T-cell (primary cell): ENCODE measurements at places on chromosomes 5 and 9. TPM values are rescaled to one million over a fixed set of nuclear protein-coding genes. Genes with fewer than 3 reads are reported as not detected.

Gene IL13
- 0.65 TPM for total RNA-seq

- DNase-seq: no peak
Observed at GRCh38 chr9:4321554-4321953, 21.7 kb upstream of the GLIS3 start.

Gene PLK2
- 10.3 TPM for total RNA-seq

Gene FCN2
- not detected for total RNA-seq

DNA sequence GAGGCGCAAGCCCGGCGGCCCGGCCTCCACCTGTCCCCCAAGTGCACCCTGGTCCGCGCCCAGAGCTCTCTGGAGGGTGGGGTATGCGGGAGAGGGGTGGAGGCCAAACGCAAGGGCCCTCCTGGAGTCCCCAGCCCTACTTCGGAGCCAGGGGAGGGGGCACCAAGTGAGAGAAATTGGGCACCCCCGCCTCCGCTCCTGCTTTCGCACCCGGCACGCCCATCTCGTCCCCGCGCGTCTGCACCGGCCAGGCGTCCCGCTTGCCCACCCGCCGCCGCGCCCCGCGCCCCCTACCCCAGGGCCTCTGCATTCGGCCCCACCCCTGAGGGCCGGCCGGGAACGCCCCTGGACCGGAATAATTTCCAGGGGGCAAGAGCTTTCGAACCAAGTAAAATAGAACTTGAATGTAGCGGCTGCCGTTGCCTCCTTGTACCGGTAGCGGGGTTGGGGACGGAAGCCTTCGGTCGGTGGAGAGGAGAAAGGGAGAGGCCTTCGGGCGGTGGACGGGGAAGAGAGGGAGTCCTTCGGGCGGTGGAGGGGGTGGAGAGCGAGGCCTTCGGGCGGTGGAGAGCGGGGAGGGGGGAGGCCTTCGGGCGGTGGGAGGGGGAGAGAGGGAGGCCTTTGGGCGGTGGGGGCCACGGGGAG lies 694 bp upstream of the PHPT1 start:
- no peak for DNase-seq

DNA sequence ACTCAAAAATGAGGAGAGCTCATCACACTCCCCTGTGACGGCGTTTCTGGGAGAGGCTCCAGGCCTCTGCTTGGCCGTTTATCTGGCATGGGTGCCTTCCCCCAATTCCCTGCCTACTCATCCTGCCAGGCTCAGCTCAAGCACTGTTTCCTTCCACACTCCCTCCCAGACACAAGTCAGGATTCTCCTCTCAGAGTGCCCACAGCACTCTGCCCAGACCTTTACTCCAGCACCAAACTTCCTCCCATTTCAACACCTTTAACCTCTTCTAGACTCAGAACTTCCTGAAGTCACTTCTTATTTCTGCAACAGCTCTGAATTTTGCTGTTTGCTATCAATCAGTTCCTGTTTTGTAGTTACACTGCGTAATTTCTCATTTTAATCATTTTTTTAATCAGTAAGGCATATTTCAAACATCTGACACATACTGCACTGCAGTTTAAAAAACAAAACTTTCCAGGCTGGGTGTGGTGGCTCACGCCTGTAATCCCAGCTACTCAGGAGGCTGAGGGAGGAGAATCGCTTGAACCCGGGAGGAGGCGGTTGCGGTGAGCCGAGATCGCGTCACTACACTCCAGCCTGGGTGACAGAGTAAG lies 16.0 kb downstream of the TRMO start:
- peak; percentile 69 for DNase-seq

- DNase-seq: no peak
Observed at GRCh38 chr5:150070821-150071220, 15.5 kb downstream of the CSF1R start.

DNA sequence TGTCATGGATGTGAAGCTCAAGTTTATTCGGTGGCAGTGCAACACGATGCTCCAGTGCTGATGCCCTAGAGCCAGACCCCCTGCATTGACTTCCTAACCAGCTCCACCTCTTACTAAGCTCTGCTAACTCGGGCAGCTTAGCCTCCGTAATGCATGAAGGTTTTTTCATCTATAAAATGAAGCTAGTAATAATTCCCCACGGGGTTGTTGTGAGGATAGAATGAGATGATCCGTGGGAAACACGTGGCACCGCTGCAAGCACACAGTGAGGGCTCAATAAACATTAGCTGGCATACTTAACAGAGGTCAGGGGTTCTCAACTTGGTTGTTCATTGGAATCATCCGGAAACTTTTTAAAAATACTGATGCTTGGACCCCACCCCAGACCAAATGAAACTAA lies 6.8 kb downstream of the ENC1 start:
- no peak for DNase-seq

Gene PCDHB6
- total RNA-seq: not detected

DNA sequence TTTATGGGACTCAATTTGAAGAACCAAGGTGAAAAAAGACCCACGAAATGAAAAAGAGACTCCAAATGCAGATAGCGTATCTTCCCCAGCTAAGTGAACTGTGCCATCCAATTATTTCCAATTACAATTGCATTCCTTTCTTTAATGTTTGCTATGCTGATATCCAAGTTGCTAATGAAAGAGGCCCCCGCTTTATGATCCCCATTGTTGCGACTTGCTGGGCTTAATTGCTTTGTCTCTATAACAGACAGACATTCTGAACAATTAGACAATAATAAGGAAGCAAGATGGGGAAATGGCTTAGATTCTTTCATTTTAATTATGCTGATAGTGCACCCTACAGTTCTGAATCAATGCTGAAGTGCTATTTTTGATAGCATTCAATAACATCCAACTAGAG lies 354.3 kb downstream of the KIF4B start:
- DNase-seq: no peak

DNA sequence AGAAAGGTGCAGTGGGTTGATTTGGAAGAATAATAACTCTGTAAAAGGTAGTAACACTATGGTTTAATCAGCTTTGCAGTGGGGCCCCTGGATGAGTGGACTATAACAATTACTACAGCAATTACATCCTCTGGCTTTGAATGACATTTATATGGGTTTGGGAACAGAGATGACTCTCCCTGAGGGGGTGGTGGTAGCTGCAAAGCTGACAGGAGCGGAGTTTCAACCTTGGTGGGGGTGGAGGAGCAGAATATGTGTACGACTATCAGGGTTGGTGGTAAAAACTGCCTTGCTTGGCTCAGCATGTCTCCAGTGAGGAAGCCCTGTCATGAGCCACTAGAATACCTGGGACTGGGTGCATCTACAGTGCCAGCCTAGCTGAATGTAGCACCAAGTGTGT lies 28.3 kb upstream of the NR3C1 start:
- no peak for DNase-seq

DNA sequence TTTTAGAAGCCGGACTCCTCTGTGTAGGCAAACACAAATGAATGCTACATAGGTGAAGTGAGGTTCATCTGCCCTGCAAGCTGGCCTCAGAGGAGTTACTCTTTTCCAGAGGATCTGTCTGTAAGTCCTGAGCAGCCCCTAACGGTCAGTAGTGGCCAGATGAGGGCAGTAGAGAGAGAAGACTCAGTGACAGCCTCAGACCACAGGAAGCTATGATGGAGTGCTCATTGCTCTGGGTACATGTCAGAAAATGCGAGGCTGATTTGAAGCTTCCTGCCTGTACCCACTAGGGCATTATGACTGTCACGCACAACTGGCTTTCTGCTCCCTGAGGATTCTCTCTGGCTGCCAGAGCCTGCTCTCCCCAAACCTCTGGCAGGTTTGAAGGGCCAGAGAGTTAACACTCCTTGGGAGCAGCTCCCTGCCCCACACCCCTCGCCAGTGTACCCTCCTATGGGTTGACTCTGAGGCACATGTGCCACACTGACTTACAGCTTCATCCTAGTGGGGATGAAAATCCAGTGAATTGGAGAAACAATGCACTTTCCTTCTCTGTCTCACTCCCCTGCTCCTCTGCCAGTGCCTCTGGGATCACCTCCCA lies 141.5 kb downstream of the GABRG2 start:
- DNase-seq: no peak

Gene CYLC2
- total RNA-seq: not detected

GRCh38 chr9:104900324-104900723 lies 27.6 kb downstream of the ABCA1 start:
- DNase-seq: no peak

GRCh38 chr5:83022334-83022733 lies 54.9 kb downstream of the TMEM167A start:
- no peak for DNase-seq

Gene SNCAIP
- not detected for total RNA-seq

DNA sequence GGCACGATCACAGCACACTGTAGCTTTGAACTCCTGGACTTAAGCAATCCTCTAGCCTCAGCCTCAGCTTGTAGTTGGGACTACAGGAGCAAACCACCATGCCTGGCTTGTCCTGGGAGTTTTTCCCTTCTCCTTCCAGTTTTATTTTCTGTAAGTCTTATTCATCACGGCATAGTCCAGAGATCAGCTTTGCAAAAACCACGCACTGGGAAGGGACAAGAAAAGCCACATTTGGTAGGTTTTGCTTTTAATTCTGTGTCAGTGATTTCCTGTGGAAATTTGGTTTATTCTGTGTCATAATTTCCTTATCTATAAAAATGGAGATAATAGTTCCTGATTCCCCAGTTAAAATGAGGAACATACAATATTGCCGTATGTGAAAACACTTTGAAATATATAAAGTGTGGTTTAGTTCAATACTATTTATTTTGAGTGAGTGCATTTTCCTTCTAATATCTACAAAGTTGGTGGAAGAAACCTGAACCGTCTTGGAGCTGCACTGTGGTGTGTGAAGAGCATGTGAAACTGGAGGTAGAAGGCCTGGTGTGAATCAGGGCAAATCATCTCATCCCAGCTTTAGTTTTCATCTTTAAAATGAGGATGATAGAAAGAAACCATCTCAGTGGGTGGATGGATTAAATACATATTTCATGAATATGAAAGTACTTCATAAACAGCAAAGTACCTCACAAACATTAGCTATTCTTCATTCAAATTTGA lies 92.8 kb upstream of the ELL2 start:
- no peak for DNase-seq

GRCh38 chr9:21730899-21731298 lies 71.5 kb upstream of the MTAP start:
- no peak for DNase-seq

DNA sequence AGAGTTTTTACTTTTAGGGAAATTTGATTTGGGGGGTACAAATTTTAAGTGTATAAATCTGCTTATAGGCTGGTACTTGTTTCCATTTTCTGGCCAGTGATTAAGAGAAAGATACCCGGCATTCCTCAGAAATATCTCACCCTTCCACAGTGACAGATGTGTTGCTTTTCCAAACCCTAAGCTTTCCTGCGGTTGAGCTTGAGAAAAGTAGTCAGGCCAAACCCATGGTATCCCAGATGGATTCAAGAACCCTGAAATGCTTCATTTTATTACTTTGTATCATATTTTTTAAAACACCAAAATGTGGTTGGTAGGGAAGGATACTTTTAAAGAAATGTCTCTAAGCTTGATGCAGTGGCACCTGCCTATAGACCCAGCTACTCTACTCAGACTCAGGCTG lies 23.5 kb downstream of the SPTAN1 start:
- no peak for DNase-seq

DNA sequence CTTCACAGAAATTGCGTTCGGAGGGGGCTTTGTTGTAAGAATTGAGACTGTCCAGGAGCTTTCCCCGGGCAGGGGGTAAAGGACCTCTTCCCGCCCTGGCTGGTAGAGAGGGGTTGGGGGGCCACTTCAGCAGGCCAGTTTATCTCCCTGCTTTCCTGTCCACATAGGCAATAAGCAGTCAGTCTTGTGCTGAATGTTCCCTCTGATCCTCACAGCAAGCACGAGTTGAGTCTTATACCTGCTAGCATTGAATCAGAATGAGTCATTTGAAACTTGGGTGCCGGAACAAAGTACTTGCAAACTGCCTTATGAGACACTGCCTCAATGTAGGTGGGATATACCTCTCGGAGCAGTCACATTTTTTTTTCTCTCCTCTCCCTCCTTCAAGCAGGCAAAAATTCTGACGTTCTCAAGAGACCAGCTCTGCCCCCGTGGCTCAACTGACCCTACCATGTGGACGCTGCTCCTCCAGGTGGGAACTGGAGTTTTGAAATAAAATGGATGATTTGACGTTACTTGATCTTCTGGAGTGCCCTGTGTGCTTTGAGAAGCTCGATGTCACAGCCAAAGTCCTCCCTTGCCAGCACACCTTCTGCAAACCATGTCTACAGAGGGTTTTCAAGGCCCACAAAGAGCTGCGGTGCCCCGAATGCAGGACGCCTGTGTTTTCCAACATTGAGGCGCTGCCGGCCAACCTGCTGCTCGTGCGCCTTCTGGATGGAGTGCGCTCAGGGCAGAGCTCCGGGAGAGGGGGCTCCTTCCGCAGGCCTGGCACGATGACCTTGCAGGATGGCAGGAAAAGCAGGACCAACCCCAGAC lies 1.3 kb downstream of the SH3RF2 start:
- DNase-seq: no peak

- no peak for DNase-seq
Observed at GRCh38 chr5:72283358-72283757, 36.7 kb downstream of the MRPS27 start.

- DNase-seq: no peak
Observed at GRCh38 chr5:149181732-149182131, 40.4 kb downstream of the ABLIM3 start.

DNA sequence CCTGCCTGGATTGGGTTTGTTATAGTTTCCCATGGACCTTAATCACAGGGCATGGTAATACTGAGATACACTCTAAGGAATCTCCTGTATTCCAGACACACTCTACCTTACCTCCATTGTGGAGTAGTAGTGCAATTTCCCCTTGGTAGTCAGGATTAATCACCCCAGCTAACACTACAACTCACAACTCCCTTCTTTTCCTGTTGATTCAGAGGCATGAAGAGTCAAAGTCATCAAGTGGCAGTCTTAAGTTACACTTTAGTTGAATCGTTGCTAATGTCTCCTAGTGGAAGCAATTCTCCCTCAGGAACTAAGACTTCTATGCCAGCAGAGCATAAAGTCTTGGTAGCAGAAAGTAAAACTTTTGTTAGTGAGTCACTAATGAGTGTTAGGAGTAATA lies 122.7 kb upstream of the APC start:
- no peak for DNase-seq

Gene PCDHGB3
- total RNA-seq: 0.20 TPM

DNA sequence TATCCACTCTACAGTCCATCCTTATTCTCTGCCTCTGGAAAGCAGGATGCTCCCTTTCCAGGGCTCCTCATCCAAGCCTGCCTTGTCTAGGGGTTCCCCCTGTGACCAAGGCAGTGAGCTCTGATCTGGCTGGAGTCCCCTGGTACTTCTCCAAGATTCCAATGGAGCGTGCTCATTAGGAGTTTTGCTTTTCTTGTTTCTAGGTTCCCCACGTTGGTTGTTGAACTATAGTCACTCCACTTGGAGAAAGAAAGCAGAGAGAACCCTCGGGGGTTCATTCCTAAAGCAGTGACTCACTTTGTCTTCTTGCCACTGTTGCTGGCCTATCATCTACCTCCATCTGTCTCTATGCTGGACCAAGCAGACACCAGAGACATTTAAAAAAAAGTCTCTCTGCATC lies 192.6 kb downstream of the TLE4 start:
- DNase-seq: no peak

DNA sequence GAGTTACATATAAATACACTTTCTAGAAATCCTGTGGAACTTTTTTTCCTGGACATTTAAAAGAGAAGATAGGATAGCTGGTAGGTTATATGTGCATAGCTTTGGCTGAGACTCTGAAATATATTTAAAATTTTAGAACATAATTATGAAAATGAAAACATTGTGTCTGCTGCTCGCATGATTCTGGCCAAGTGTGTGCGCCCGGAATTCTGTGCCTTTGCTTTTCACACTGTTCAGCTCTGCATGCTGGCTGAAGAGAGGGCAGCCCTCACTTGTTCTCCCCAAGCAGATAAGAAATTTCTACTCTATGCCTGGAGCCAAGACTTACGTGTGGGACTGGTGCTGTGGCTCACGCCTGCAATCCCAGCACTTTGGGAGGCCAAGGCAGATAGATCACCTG lies 153.9 kb downstream of the MED10 start:
- DNase-seq: no peak
